GM19239 (cell line): ENCODE measurements at places on chromosomes 3 and 15.

DNA sequence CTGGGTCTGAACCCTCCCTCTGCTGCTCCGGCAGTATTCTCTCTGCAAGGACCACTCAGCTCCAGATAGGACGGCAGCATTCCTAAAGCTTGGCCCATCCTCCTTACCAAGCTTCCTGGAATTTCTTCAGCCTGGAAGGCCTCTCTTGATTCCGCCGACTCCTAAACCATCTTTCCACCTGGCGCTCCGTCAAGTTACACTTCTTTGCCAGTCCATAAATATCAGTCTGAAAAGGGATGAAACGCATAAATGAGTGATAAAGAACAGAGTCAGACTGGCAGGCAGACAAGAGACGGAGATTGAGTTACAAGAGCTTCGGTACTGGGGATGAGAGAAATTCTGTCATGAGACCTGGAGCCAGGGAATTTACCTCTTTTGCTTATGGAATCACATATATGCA lies 44.3 kb downstream of the CERS3 start:
- DNase-seq = no peak

DNA sequence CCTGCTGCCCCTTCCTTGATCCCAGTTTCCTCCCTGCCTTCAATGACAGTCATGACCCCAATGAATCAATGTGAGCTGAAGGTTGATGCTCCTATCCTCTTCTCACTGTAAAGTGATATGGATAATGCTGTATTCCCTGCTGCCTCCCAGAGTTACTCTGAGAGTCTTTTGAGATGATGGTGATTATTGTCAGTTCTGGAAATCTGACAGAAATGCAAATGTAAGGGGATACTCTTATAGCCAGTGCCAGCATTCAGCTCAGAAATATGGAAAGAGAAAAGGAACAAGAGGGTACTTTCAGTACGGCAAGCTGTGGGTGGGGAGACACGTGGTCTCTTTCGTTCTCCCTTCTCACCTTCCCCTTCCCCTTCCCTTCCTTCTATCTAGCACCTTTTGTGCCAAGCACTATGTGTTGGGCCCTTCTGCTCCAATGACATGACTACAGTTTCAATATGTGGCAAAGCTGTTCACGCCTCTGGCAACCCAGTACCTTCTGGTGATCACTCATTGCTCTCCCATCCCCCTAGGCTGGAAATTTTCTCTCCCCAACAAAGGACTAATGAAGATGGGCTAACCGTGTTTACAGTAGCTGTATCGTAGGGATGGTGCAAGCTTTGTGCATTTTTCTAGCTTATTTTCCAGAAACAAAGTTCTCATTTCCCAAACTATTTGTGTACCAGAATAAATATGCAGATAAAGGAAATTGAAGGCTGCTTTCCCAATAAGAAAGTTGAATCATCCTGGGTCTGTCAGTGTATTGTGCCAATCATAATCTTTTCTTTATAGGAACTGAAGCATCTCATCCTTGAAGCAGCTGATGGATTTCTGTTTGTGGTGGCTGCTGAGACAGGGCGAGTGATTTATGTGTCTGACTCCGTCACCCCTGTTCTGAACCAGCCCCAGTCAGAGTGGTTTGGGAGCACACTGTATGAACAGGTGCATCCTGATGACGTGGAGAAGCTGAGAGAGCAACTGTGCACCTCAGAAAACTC lies 70.3 kb downstream of the ARNT2 start:
- no peak for DNase-seq

- no peak for DNase-seq
Observed at GRCh38 chr3:11260460-11260859, 11.7 kb upstream of the ATG7 start.

DNA sequence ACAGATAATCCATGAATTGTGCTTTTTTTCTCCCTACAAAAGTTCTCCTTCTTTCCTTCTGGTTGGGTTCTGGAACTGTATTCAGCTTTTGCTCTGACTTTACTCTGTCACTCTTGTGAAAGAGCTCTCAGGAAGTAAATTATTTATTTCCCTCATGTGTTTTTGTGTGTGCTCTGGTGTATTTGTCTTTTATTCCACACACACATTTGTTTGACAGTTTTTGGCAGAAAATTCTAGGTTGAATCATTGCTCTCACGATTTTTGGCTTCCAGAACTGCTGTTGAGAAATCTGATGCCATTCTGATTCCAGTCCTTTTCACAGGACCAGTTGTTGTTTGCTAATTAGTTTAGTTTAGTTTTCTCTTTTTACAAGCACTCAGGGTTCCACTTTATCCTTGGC lies 172.8 kb downstream of the PLCH1 start:
- DNase-seq = no peak

DNA sequence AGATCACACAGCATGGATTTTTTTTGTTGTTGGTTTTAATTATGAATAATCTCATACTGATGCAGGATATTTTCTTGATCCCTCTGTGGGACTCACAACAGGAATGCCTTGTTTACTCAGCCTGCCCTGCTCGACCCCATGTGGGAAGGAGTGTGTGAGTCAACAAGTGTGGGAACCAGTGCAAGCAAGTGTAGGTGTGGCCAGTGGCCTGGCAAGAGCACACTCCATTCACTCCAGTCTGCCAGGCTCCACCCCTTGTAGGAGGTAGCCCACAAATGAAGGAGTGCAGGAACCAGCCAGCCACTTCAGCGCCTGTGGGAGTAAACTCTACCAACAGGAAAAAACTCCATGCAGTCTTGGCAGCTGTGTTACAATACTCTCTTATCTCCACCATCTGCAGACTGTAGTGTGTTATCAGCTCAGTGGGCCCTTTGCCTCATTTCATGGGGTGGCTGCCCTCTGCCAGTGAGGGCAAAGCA lies 393.6 kb downstream of the OTOL1 start:
- DNase-seq = no peak

GRCh38 chr3:58250093-58250707 lies 12.6 kb downstream of the ABHD6 start:
- no peak for DNase-seq
